ENCODE measurements at places on chromosomes 12 and 14. TPM values are rescaled to one million over a fixed set of nuclear protein-coding genes. Genes with fewer than 3 reads are reported as not detected.
A peak's percentile ranks its signal among the peaks of the same experiment; 100 is the strongest.

DNA sequence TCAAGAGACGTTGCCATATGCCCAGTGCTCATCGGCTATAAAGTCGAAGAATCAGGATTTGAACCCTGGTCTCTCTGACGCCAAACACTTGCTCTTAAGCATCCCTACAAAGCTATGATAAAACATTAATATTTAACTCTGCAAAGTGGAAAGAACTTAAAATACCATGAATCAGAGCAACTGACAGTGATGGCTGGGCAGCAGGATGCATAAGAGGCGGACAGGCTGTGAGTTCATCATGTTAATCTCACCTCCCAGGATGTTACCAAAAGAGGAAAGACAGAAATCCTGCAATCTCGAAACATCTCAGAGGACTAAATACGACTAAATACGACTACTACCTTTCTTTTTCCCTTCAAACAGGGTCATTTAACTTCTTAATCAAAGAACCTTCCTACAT is 5.8 kb downstream of the DICER1 start:
- H3K4me1 ChIP-seq: peaks cover 52% of the 10 kb centered on the region
- no peak overlapping the region for H3K27ac ChIP-seq
- H3K4me3 ChIP-seq: no peak overlapping the region
- H3K27me3 ChIP-seq: no peaks in the 10 kb centered on the region
- no peaks in the 10 kb centered on the region for H3K36me3 ChIP-seq

- DNase-seq: peak; percentile 48
- H3K27ac ChIP-seq: peak overlapping the region; percentile 17
- H3K4me1 ChIP-seq: peaks cover 45% of the 10 kb centered on the region
- H3K27me3 ChIP-seq: no peaks in the 10 kb centered on the region
Observed at GRCh38 chr14:100536121-100536510, 51.1 kb downstream of the BEGAIN start.

- no peaks in the 10 kb centered on the region for H3K4me1 ChIP-seq
- no peak for DNase-seq
- no peak overlapping the region for H3K4me3 ChIP-seq
- H3K27ac ChIP-seq: no peak overlapping the region
- H3K27me3 ChIP-seq: no peaks in the 10 kb centered on the region
- H3K36me3 ChIP-seq: no peaks in the 10 kb centered on the region
Observed at GRCh38 chr14:22892488-22892887, 9.5 kb downstream of the REM2 start.

The PMEL gene
- total RNA-seq: 2.0 TPM

DNA sequence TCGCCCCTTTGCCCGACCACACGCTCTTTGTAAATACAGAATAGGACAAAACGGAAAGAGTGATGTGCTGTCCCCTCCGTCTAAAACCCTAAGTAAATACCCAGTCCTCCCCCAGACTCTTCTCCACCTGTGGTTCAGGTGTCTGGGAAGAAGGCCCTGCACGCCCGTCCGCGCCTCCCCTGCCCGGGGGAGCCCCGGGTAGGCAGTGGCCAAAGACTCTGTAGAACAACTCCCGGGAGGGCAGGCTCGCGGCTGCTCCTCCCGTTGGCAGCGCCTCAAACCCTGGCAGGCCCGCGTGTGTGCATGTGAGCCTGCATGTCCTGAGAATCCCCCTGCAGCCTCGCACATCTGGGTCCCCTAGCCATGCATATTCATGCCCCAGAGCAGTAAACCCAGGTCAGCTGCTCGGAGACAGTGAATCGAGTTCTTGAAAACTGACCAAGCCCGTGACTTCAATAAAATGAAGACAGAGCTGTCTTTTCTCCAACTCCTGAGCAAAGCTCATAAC is 165.8 kb downstream of the MON2 start:
- no peaks in the 10 kb centered on the region for H3K27me3 ChIP-seq
- peak overlapping the region; percentile 53 for H3K27ac ChIP-seq
- peak; percentile 76 for DNase-seq
- H3K4me1 ChIP-seq: no peaks in the 10 kb centered on the region

DNA sequence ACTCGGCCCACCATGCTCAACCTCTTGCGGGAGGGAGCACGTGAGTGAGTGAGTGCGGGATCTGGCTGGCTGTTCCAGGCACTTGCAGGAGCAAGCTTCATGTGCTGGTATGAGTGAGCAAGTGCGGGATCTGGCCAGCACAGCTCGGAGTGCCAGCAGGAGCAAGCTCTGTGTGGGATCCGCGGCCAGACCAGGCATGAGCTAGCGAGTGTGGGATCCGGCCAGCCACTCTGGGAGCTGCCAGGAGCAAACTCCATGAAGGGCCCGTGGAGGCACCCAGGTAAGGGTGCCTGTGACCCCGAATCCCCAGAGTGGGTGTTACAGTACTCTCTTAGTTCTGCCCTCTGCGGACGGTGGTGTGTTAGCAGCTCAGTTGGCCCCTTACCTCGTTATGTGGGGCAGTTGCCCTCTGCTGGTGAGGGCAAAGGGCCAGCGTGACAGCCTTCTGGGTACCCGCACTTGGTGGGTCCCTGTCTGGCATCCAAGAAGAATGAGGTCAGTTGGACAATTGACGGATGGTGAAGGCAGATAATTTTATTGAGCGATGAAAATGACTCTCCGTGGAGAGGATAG is 38.3 kb downstream of the RAD51B start:
- no peaks in the 10 kb centered on the region for H3K36me3 ChIP-seq
- H3K27me3 ChIP-seq: no peaks in the 10 kb centered on the region
- H3K27ac ChIP-seq: no peak overlapping the region
- no peak overlapping the region for H3K4me3 ChIP-seq
- H3K4me1 ChIP-seq: peaks cover 6% of the 10 kb centered on the region

- H3K27ac ChIP-seq: no peak overlapping the region
- H3K36me3 ChIP-seq: no peaks in the 10 kb centered on the region
- H3K4me1 ChIP-seq: no peaks in the 10 kb centered on the region
- no peaks in the 10 kb centered on the region for H3K27me3 ChIP-seq
- no peak overlapping the region for H3K4me3 ChIP-seq
Observed at GRCh38 chr14:55847766-55848165, 267.8 kb downstream of the KTN1 start.

DNA sequence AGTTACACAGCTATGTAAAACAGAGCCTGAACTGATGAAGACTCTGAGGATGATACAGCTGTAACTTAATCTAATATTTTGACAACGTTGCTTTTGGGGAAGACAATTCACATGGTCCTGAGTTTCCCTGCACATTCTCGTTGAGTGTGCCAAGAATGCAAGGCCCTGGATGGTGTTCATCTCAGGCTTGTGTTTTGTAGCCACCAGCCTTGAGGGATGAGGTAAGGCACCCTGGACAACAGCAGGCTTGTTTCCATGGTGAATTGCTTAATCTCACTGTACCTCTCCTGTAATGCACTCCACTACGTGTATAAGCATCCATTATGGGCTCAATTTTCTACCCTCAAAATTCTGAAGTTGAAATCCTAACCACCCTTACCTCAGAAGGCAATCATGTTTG is 2.1 kb downstream of the CATSPERB start:
- no peak overlapping the region for H3K4me3 ChIP-seq
- H3K27ac ChIP-seq: no peak overlapping the region
- H3K4me1 ChIP-seq: no peaks in the 10 kb centered on the region
- H3K36me3 ChIP-seq: no peaks in the 10 kb centered on the region
- no peak for DNase-seq
- H3K27me3 ChIP-seq: no peaks in the 10 kb centered on the region

The ENDOU gene
- total RNA-seq: not detected

GRCh38 chr12:94940771-94941170 is 62.7 kb downstream of the NDUFA12 start:
- H3K36me3 ChIP-seq: no peaks in the 10 kb centered on the region
- H3K27me3 ChIP-seq: no peaks in the 10 kb centered on the region
- no peak for DNase-seq
- no peak overlapping the region for H3K27ac ChIP-seq
- no peaks in the 10 kb centered on the region for H3K4me1 ChIP-seq

DNA sequence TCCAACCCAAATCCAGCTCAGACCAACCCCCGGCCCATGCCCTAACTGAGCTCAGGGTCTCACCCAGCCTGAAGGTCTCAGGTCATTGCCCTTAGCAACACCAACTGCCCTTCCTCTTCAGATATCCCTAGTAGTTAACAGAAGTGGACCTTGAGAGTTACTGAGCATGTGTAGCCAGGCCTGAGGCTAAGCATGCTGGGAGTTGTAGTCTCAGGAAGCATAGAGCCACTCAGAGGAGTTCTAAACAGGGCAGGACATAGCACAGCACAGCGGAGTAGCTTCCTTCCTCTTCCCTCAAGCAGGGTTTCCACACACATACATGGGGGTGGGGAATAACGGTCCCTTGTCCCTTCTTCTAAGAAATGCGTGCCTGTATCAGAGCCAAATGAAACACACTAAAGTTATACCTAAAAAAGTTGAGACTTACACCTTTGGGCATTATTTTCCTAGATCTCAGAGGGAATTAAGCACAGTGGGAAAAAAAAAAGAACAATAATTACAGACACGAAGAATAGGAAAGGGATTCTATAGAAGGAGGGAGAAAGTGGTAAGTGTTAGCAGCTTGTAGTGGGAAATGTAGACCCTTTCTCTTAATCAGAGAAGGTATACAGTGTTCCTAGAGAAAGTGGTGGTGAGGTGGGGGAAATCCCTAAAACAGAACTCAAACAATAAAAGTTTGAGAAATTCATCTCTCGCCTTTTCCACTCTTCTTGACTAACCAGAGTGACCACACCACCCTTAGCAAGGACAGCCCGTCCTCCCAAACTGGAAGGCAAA is 4.4 kb downstream of the KMT2D start:
- H3K4me3 ChIP-seq: no peak overlapping the region
- no peaks in the 10 kb centered on the region for H3K27me3 ChIP-seq
- peak; percentile 49 for DNase-seq
- peaks cover 29% of the 10 kb centered on the region for H3K4me1 ChIP-seq
- H3K36me3 ChIP-seq: peaks cover 12% of the 10 kb centered on the region

DNA sequence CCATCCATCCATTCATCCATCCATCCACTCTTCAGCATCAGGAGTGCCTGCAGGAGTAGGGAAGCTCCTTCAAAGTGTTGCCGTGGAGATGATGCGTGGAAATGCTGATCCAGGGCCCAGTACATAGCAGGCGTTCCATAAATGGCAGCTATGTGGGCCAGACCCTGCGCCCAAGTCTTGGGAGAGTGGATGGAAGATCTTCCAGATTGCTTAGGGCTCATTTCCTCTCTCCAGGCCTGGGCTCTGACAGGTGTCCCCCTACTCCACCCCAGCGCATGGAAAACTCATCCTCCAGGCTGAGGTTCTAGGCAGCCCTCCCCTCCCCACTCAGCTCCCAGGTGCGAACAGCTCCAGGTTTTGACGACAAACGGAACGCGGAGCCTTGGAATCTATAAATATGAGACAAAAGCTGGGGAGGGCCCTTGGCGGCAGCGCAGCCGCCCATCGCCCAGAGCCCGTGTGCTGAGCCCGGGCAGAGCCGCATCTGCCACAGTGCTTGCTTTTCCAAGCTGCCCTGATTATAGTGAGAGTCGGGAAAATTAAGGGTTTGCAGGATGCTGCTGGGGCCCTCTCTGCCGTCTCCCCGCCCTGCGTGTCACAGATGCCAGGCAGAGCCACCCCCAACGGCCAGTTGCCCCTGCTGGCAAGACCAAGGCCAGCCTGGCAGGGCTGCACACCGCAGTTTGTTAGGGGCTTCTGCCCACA is 1.6 kb downstream of the BEGAIN start:
- H3K4me1 ChIP-seq: peaks cover 4% of the 10 kb centered on the region
- no peak for DNase-seq
- no peaks in the 10 kb centered on the region for H3K27me3 ChIP-seq
- no peak overlapping the region for H3K27ac ChIP-seq

The RNASE1 gene
- total RNA-seq: 369 TPM

- H3K4me1 ChIP-seq: no peaks in the 10 kb centered on the region
- H3K36me3 ChIP-seq: no peaks in the 10 kb centered on the region
- no peaks in the 10 kb centered on the region for H3K27me3 ChIP-seq
Observed at GRCh38 chr14:45793081-45793480, 540.1 kb upstream of the MIS18BP1 start.

- DNase-seq: no peak
- H3K27me3 ChIP-seq: no peaks in the 10 kb centered on the region
- H3K27ac ChIP-seq: no peak overlapping the region
- peaks cover 17% of the 10 kb centered on the region for H3K36me3 ChIP-seq
Observed at GRCh38 chr12:56097738-56098137, 6.6 kb upstream of the PA2G4 start.

The KLRD1 gene
- total RNA-seq: 0.34 TPM

DNA sequence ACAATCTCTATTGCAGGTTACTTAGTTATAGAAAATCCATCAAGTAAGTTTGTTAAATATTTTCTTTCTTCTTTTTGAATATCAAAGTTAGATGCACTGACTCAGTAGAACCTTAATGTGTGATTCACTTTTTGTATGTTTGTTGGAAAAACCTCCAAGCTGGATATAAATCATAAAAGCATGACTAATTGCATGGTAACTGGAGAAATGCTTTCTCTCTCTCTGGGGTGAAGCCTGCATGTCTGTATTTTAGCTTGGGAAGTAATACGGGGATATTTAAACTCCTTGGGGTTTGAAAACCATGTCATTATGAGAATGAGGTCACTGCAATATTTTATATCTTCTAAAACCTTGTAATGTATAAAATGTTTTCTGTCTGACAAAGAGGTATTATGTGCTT is 58.6 kb upstream of the MYF6 start:
- H3K27me3 ChIP-seq: no peaks in the 10 kb centered on the region
- DNase-seq: no peak
- no peak overlapping the region for H3K4me3 ChIP-seq
- no peak overlapping the region for H3K27ac ChIP-seq
- no peaks in the 10 kb centered on the region for H3K4me1 ChIP-seq
- H3K36me3 ChIP-seq: no peaks in the 10 kb centered on the region

The CLEC4D gene
- total RNA-seq: not detected

DNA sequence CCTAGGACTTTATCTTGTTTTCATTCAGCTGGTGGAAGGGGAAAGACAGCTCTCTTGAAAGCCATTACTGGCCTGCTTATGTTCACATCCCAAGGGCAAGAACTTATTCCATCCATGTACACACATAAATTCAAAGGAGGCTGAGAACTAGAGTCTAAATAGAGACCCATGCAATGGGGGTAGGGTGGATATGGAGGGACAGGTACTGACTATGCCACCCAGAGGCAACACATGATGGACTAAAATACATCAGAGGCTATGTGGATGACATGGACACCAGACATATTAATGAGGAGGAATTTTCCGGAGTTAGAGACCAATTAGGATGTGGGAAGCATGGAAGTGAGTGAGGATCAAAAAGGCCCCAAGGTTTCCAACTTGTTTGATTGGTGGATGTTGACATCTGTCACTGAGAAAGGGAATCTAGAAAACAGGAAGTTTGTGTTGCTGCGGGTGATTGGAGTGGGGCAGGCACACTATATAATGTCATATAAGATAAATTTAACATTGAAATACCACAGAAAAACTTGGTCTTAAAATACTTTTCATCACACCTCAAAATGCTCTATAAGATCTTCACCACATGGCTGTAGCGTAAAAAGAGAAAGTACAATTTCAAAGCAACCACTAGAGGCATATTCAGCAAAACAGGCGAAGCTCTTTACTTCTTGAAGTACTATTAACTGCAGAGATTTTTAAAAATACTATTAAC is 130.4 kb downstream of the GRIP1 start:
- no peaks in the 10 kb centered on the region for H3K4me1 ChIP-seq
- H3K4me3 ChIP-seq: no peak overlapping the region

The LRRIQ1 gene
- total RNA-seq: 0.60 TPM

GRCh38 chr12:132396657-132397056 is 67.3 kb upstream of the GALNT9 start:
- no peak overlapping the region for H3K4me3 ChIP-seq
- no peak overlapping the region for H3K27ac ChIP-seq
- no peaks in the 10 kb centered on the region for H3K36me3 ChIP-seq
- H3K27me3 ChIP-seq: no peaks in the 10 kb centered on the region
- H3K4me1 ChIP-seq: no peaks in the 10 kb centered on the region

The RASSF9 gene
- total RNA-seq: 5.4 TPM

GRCh38 chr12:77438644-77439043 is 373.3 kb upstream of the E2F7 start:
- no peaks in the 10 kb centered on the region for H3K4me1 ChIP-seq
- no peaks in the 10 kb centered on the region for H3K36me3 ChIP-seq
- DNase-seq: no peak
- H3K27ac ChIP-seq: no peak overlapping the region

All from pancreas (tissue), 10 donors.